ENCODE measurements at places on chromosomes 13 and 19. TPM values are rescaled to one million over a fixed set of nuclear protein-coding genes. Genes with fewer than 3 reads are reported as not detected.

GRCh38 chr19:28332351-28332750 lies 880.6 kb downstream of the UQCRFS1 start:
- no peak for DNase-seq

DNA sequence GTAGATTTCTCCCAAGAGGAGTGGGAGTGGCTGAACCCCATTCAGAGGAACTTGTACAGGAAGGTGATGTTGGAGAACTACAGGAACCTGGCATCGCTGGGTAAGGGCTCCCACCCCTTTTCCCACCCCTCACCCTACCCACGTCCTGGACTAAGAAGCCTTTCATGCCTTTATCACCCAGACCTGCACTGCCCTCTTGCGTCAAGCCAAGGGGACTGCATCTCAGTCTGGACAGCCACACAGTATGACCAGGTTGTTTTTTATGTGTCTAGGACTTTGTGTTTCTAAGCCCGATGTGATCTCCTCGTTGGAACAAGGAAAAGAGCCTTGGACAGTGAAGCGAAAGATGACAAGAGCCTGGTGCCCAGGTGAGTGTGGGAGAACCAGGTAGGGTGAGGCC lies 8.8 kb downstream of the ZFP28 start:
- DNase-seq, result no peak

DNA sequence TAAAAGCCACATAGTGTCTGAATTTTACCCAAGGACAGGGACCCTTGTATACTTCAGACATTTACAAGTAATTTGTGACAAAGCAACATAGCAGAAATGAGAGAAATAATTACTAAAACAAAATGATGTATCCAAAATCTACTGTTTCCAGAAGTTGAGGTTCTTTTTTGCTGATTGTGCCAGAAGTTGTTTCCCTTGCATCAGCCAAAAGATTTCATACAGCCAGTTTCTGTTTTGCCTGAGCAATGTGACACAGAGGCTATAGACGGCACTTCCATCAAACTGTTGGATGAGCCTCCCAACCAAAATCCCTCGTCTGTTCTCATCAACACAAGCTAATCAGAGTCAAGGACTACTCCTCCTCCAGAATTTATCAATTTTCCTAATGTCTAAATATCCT lies 913.2 kb upstream of the GPC6 start:
- DNase-seq, result no peak

TMEM143 gene
- polyA plus RNA-seq, result 15.7 TPM

GRCh38 chr19:15180451-15181390 lies 20.1 kb downstream of the NOTCH3 start:
- DNase-seq, result no peak

ATP5F1D gene
- 152 TPM for polyA plus RNA-seq

SIAH3 gene
- 0.81 TPM for polyA plus RNA-seq

GRCh38 chr13:32262165-32262564 lies 53.0 kb downstream of the ZAR1L start:
- DNase-seq, result no peak

FFAR3 gene
- 0.31 TPM for polyA plus RNA-seq

EDDM13 gene
- polyA plus RNA-seq, result 5.6 TPM

GRCh38 chr13:113654175-113654560 lies 3.8 kb downstream of the ATP4B start:
- DNase-seq, result no peak

GRCh38 chr19:43596842-43597461 lies 557 bp downstream of the ZNF576 start:
- DNase-seq, result no peak

DNA sequence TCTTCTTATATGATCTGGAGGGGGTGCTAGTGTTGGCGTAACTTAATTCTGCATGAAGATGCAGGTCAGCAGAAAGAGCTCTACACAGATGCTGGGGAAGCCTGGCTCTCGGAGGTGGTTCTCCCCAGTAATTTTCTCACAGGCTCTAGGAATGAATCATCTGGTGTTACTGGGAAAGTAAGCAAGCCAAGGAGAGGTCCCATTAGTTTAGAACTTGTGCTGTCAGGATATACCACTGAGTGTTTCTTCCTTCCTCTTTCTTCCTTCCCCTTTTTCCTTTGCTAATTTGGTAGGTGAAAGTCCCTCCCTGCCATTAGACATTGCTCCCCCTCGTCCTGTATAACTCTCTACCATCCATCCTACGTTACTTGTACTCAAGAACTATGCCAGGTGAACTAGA lies 68.3 kb downstream of the ATP8A2 start:
- no peak for DNase-seq

GRCh38 chr19:55694241-55694655 lies 19.2 kb downstream of the EPN1 start:
- DNase-seq, result no peak

ZNF415 gene
- polyA plus RNA-seq, result 22.0 TPM

ZNF626 gene
- 19.9 TPM for polyA plus RNA-seq

- DNase-seq, result no peak
Measured at GRCh38 chr13:108102771-108103170, 112.6 kb downstream of the LIG4 start.

SIGLEC12 gene
- 0.19 TPM for polyA plus RNA-seq

CILP2 gene
- polyA plus RNA-seq, result 0.16 TPM

DNA sequence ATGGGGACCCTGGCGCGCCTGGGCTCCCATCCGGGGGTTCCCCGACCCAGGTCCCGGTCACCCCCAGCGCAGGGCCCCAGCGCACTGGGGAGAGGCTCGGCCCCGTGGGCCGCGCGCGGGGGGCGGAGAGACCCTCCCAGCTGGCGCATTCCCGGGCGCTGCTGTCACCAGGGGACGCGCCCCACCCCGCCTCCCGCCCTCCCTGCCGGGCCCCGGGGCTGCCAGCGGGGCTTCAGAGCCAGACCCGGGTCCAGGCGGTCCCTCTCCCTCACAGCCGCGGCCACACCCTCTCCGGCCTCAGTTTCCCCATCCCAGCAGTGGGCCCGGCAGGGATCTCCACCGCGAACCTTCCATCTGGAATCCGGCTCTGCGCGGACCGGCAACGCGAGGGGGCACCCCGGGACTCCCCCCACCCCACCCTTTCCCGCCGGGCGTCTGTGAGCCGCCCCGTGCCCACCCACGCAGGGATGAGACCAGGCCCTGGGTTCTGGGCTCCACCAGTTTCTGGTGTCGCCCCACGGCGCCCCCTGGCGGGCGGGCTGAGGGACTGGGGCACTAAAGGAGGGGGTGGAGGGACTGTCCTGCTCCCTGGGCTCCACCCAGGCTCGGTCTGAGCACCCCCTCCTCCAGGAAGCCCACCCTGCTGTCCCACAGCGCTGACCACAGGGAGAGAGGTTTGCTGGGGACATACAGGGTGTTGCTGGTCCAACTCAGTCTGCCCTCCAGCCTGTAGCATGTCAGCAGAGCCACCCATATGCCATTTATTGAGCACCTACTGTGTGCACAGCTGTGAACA lies 878 bp upstream of the ADAMTSL5 start:
- no peak for DNase-seq

GRCh38 chr19:56295531-56296455 lies 18.8 kb downstream of the ZSCAN5A start:
- DNase-seq, result no peak

CPB2 gene
- 0.18 TPM for polyA plus RNA-seq

ZNF177 gene
- polyA plus RNA-seq, result 14.5 TPM

THSD8 gene
- 5.8 TPM for polyA plus RNA-seq

CAPS gene
- 51.9 TPM for polyA plus RNA-seq

DNA sequence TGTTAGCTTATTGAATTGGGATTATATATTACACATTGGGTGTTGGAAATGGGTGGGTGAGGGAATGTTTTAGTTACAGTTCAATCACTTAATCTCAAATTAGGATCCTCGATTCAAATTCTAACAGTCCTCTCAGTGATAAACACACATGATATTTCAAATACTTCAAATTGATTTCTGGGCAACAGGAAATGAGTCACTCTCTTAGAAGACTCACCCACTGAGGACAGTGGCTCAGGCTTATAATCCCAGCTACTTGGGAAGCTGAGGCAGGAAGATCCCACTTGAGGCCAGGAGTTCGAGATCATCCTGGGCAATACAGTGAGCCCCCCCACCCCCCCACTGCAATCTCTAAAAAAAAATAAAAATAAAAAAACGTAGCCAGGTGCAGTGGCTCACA lies 435.3 kb downstream of the KLF12 start:
- DNase-seq, result no peak

GRCh38 chr19:45304141-45304926 lies 18.3 kb downstream of the CKM start:
- no peak for DNase-seq

C1QTNF9 gene
- polyA plus RNA-seq, result 0.30 TPM

GRCh38 chr13:59893266-59893665 lies 270.5 kb downstream of the DIAPH3 start:
- DNase-seq, result peak; percentile 12

GRCh38 chr13:107734891-107735625 lies 480.3 kb downstream of the LIG4 start:
- no peak for DNase-seq

- DNase-seq, result no peak
Measured at GRCh38 chr13:100290165-100290801, 201.4 kb downstream of the PCCA start.

DNA sequence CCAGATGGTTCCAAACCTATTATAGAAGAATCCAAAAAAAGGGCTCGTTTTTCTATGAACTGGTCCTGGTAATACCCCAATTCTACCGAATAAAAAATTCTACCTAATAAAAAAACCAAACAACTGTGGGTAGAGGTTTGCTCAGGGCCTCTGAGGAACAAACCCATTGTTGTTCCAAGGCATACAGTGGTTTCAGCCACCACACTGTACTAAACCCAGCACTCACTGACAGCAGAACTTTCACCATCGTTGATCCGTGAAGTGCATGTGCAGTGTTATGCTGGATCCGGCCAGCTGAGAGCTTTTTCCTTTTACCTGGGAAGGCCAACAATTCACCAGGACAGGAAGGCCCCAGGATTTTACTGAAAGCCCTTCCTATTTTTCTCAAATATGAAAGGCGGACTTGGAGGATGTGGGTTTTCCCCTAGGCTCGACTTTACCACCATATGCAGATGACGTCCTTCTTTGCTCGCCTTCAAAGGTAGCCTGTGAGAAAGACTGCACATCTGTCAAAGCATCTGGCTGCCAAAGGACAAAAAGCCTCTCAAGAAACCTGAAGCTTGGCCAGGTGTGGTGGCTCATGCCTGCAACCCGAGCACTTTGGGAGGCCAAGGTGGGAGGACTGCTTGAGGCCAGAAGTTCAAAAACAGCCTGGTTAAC lies 7.2 kb upstream of the PABPC3 start:
- DNase-seq, result no peak

ERICH6B gene
- polyA plus RNA-seq, result 3.0 TPM

Measured in renal pelvis (tissue), 12 donors.